Stimulated activated CD8-positive, alpha-beta memory T cell treated with anti-CD3 and anti-CD28 coated beads, Interleukin-7, amount 100 ng/mL, for 1 hour (primary cell): ENCODE measurements at places on chromosomes 4 and X.

DNA sequence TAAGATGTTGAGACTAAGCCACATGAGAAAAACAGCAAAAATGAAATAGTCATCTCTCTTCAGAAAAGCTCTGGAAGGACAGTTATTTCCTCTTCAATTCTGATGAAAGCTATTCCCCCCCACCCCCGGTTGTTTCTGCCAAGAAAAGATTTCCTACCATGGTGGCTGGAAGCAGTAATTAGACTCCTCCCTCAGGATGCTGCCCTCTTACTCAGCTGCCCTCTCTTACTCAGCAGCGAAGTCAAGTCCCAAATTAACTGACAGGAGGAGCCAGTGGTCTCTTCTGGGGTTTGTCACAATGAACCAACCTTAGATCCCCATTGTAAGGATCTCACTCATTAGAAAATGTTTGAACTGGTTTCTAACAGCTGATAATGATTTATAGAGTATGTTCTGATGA lies 38.0 kb downstream of the GPM6B start:
- DNase-seq, result no peak

DNA sequence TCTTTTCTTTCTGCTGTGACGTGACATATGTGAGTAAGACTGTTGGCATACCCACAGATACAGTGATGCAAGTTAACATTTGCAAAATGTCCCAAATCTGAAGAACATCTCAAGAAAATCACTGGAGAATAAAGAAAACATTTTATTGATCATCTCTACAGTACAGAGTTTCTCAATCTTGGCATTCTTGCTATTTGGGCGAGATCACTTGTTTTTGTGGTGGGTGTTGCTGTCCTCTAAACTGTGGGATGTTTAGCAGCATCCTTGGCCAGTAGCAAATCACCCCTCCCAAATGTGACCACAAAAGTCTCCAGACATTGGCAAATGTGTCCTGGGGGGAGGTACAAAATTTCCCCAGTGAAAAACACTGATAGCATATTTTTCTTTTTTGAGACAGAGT lies 28.8 kb downstream of the AMELX start:
- no peak for DNase-seq

GRCh38 chr4:1195891-1196401 lies 23.6 kb upstream of the SPON2 start:
- DNase-seq, result no peak

- no peak for DNase-seq
Observed at GRCh38 chr4:160877087-160877790, 1286.6 kb downstream of the FSTL5 start.

DNA sequence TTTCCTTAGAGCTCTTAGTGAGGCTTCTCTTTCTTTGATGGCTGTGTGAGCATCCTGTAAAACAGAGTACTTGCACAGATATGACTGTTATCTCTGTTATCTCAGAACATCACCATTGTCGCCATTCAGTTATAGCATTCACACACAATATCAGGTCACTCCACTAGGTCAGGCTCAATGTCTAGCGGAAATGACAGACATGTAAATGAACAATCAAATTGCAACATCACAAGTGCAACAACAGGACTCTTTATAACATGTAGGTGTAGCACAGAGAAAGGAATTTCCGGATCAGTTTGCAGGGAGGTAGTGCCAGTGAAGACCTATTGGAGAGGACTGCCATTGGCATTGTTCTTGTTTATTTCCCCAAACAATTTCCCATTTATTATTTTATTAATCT lies 43.2 kb upstream of the IGSF1 start:
- DNase-seq, result no peak

DNA sequence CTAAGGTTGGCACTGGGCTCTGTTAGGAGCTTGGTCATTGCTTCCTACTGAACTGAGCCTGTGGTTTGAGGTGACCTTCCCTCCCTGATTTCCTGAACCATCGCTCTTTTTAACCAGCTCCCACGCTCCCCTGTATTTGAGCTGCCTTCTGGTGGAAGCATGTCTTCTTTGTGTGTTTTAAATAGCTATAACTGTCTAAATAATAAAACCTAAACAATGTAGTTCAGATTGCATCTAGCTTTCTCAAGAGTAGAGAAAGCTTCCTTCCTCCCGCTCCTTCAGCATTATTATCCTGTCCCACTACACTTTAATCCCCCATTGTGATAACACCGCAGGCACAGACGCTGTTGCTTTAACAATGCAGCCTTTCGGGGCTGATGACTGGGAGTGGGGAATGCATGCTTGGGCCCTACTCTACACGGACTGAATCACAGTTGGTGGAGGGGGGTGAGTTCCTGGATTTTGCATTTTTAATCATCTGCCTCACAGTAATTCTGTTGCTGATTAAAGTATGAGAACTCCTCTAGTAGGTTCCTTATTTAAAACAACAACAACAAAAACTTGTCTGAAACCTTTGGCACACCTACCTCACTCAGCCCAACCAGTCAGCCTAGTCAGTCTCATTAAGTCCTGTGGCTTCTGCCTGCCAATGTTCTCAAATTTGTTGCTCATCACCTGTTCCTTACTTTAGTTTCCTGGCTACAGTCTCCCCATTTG lies 6.6 kb downstream of the SMS start:
- no peak for DNase-seq

DNA sequence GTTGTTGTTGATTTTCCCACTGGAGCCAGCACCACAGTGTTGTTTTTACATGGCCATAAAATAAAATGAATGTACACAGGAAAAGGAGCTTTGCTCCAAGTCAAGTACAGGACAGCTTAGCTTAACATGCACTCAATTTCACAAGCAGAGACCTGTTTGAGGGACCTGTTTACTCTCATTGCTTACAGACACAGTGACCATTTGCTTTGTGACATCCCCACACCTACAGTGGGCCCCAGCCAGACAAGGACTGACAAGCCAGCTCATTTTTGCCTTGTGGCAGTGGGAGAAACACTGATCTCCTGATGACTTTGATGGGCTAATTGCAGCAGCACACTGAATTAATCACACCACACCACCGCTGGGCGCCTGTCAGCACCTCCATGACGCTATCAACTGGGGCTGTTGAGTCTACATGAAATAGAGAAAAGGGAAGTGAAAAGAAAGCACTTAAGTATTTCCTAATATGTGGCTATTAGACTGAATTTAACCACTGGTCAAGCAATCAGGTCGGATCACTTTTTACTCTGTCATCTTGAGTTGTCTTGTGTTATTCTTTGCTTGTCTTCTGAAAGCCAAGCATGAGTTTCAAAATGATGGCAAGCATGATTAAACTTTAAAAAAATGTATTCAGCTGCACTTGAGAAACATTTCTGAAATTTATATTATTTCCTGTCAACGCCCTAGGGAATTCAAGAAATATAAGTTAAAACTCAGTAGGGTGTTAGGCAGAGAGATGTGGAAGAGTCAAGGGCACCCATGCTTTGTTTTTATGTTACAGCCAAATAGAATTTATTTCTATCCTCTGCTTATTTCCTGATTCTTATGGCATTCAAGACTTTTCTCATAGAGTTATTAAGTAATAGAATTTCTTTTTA lies 557.7 kb downstream of the RAB28 start:
- DNase-seq, result no peak

- no peak for DNase-seq
Observed at GRCh38 chr4:48596336-48596735, 106.3 kb downstream of the ZAR1 start.

DNA sequence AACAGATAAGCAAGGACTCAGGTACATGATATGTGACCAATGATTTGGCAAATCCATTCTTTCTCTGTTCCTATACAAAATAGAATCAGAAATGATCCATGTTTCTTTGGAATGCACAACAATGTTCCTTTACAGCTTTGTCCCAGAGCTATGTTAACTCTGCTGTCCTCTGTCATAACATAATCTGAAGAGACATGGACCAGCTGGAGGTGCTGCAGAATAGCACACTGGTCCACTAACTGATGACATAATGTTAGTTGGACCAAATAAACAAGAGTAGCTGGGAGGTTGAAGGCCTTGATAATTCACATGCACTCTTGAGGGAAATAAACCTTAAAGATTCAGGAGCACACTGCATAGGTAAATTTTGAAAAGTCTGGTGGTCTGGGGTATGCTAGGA lies 23.0 kb upstream of the DHX15 start:
- DNase-seq, result no peak

- peak; percentile 4 for DNase-seq
Observed at GRCh38 chr4:77586951-77587383, 18.7 kb upstream of the CXCL13 start.

DNA sequence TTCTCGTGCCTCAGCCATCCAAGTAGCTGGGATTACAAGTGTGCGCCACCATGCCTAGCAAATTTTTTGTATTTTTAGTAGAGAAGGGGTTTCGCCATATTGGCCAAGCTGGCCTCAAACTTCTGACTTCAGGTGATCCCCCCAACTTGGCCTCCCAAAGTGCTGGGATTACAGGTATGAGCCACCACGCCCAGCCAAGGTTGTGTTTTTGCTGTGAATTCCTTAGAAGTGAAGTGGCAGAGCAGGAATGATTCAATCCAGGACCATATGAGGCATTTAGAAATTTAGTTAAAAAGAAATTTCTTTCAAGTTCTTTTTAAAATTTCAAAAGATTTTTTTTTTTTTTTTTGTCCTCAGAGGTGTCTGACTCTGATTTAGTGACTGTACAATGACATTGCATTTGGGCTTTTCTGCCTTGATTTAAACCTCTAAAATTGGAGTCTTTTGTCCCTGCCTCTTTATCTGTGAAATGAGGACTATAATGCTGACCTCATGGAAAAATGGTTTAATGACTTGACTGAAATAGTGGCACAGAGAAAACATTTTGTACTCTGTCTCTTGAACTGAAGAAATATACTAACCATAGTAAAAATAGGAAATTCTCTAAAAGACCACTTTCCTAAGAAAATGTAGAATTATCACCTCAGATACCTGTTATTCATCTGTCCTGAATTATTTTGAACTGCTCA lies 59.9 kb downstream of the CXCL13 start:
- DNase-seq, result no peak

- DNase-seq, result no peak
Observed at GRCh38 chr4:181245326-181245725, 997.9 kb upstream of the TENM3 start.

GRCh38 chr4:1042352-1043055 lies 31.1 kb downstream of the FGFRL1 start:
- no peak for DNase-seq

- no peak for DNase-seq
Observed at GRCh38 chrX:132181364-132181763, 37.9 kb downstream of the RAP2C start.
